ENCODE measurements at places on chromosomes 3 and 15. TPM values are rescaled to one million over a fixed set of nuclear protein-coding genes. Genes with fewer than 3 reads are reported as not detected.

Gene USF3
- 27.1 TPM for total RNA-seq

GRCh38 chr3:182793663-182794454 is 555 bp downstream of the ATP11B start:
- H3K36me3 ChIP-seq = peaks cover 5% of the 10 kb centered on the region
- no peaks in the 10 kb centered on the region for H3K27me3 ChIP-seq
- peak overlapping the region; percentile 92 for H3K4me3 ChIP-seq
- peaks cover 15% of the 10 kb centered on the region for H3K4me1 ChIP-seq
- H3K27ac ChIP-seq = peak overlapping the region; percentile 94

GRCh38 chr3:53200501-53201498 is 39.8 kb downstream of the PRKCD start:
- H3K36me3 ChIP-seq = no peaks in the 10 kb centered on the region
- no peak for DNase-seq
- H3K27me3 ChIP-seq = no peaks in the 10 kb centered on the region
- H3K4me3 ChIP-seq = no peak overlapping the region
- no peak overlapping the region for H3K27ac ChIP-seq

- peak overlapping the region; percentile 92 for H3K27ac ChIP-seq
- no peaks in the 10 kb centered on the region for H3K27me3 ChIP-seq
- H3K36me3 ChIP-seq = peaks cover 6% of the 10 kb centered on the region
- DNase-seq = no peak
Measured at GRCh38 chr15:88467935-88468528, 524 bp downstream of the MRPS11 start.

Gene RETNLB
- total RNA-seq = not detected

GRCh38 chr15:67091071-67091979 is 25.9 kb downstream of the SMAD3 start:
- no peaks in the 10 kb centered on the region for H3K27me3 ChIP-seq
- DNase-seq = peak; percentile 70
- no peak overlapping the region for H3K4me3 ChIP-seq
- H3K4me1 ChIP-seq = peaks cover 15% of the 10 kb centered on the region

DNA sequence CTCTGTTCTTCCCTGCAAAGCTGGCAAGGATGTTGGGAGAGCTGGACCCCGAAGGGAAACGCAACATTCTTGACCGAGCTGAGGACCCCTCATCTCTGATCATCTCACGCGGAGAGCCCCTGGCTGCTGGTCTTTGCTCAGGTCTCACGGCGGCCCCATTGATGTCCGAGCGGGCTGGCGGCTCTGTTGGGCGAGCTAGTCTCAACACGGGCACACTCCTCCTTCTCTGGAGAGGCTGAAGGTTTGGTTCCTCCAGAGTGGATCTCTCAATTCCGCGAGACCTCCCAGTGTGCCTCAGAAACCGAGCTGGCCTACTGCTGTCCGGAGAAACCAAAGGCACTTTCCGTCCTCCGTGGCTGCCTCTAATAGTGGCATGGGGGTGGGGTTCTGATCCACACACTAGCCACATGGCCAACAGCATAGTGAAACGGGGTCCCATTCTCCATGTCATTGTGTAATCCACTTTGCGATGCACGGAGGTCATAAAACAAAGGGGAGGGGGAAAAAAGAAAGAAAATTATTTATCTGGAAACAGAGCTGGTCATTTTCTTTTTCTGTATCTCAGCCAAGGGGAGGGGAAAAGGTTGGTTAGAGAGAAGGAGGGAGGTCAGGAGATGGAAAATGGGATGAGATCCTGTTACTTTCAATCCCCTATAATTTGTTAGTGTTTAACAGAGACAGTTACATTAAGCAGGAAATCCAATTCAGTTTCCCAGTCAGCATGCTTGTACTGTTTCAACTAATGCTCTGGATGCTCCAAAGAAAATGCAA is 1.3 kb downstream of the CCDC80 start:
- H3K27ac ChIP-seq = no peak overlapping the region
- H3K4me3 ChIP-seq = no peak overlapping the region
- peaks cover 2% of the 10 kb centered on the region for H3K4me1 ChIP-seq
- no peak for DNase-seq

Gene EXD1
- total RNA-seq = not detected

- no peaks in the 10 kb centered on the region for H3K36me3 ChIP-seq
- H3K27ac ChIP-seq = no peak overlapping the region
- H3K27me3 ChIP-seq = peaks cover 4% of the 10 kb centered on the region
- DNase-seq = peak; percentile 37
- H3K4me3 ChIP-seq = peak overlapping the region; percentile 95
Measured at GRCh38 chr15:63048776-63049665, 6.5 kb downstream of the TPM1 start.

DNA sequence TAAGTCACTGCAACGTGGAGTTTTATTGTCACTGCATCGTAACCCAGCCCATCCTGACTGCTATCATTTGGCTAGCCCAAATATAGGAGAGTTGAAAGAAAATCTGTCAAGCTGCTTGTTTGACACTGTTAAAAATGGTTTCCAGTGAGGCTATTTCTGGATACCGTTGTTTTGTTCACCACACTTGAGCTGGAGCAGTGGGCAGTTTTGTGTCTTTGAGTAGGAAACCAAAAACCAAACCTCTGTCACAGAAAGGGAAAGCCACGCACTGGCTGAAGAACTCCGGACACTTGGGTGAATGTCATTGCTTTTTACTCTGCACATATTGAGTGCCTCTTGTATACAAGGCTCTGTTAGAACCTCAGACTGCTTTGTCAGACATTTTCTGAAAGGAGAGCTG is 446.4 kb upstream of the CFAP20DC start:
- H3K27ac ChIP-seq = no peak overlapping the region
- no peaks in the 10 kb centered on the region for H3K4me1 ChIP-seq
- no peak overlapping the region for H3K4me3 ChIP-seq
- DNase-seq = no peak

Gene C3orf20
- total RNA-seq = 0.82 TPM

GRCh38 chr3:46380471-46381221 is 9.9 kb downstream of the CCR5 start:
- no peak for DNase-seq
- H3K36me3 ChIP-seq = no peaks in the 10 kb centered on the region
- peaks cover 24% of the 10 kb centered on the region for H3K4me1 ChIP-seq
- H3K4me3 ChIP-seq = no peak overlapping the region
- H3K27ac ChIP-seq = peak overlapping the region; percentile 37

DNA sequence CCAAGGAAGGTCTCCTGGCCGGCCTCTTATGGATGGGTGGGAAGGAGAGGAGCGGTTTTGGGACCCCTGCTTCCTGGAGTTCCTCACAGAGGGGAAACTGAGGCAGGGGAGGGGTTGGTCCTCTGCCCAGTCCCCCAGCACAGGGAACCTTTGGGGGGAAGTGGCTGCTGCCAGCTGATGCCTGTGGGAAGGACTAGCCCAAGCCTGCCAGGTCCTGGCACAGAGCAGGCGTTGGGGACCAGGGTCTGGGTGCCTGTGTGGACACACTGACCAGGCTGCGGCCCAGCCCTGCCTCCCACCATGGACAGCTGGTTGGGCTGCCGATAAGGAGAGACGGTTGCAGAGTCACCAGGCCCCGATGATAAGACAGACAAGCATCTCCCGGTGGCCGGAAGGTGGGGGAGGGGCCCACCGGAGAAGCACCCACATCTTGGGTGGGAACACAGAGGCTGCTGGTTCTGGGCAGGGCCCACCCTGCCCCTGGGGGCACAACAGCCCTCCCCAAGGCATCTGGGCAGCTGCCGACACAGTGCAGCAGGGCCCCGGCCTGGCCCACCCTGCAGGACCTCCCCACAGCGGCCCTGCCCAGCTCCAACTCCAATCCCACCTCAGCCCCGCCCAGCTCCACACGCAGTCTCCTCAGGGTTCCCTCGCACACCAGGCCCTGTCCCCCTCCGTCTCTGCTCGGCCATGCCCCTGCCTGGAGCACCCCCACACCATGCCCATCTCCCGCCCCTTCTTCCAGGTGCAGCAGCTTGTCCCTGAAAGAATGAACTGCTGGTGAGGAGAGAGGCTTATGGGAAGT is 50.7 kb downstream of the DNAJB8 start:
- H3K36me3 ChIP-seq = no peaks in the 10 kb centered on the region
- no peak overlapping the region for H3K4me3 ChIP-seq
- H3K27me3 ChIP-seq = no peaks in the 10 kb centered on the region

DNA sequence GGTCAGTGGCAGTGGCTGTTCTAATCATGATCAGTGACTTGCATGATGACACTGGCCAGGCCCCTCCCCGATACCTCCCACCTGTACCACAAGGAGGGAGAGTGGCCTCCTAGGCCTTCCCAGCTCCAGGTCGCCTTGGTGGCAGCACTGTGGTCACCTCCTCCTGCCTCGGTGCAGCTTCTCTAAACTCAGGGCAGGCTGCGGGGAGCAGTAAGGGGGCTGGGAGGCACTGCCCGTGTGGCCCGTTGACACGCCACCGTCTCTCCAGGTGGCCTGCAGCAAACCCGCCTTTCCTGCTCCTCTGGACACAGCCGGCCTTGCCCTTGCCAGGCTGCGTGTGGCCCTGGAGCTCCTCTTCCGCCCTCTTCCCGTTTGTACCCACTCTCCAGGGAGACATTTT is 184.1 kb downstream of the XXYLT1 start:
- H3K36me3 ChIP-seq = peaks cover 5% of the 10 kb centered on the region
- no peak overlapping the region for H3K27ac ChIP-seq
- no peak overlapping the region for H3K4me3 ChIP-seq
- no peak for DNase-seq

DNA sequence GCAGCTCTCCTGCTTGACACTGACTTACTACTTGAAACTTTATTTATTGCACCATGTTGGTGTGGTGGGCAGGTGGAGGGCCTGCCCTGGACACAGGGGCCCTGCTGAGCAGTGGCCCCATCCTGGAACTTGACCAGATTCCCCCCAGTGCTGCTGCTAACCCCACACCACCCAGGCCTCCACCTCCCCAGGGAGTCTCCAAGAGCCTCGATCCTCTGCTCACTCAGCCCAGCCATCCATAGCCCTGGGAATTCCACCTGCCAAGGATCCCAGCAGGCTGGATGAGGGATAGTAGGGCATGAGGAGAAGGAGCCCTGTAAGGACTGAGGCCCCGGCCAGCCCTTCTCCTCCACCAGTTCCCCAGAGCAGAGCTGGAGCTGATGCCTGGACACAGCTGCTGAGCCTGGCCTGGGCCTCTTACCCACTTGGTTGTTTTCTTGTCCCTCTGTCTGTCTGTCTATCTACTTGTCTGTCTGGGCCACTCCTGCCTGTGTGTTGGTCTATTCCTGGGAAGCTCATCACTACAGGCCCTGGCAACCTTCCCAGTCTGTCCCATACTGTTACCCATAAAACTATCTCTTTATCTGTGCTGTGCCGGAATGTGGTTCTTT is 2.8 kb downstream of the CHAC1 start:
- no peaks in the 10 kb centered on the region for H3K36me3 ChIP-seq
- no peak overlapping the region for H3K4me3 ChIP-seq
- H3K27me3 ChIP-seq = peaks cover 22% of the 10 kb centered on the region
- DNase-seq = no peak

Gene RBM5
- 354 TPM for total RNA-seq

DNA sequence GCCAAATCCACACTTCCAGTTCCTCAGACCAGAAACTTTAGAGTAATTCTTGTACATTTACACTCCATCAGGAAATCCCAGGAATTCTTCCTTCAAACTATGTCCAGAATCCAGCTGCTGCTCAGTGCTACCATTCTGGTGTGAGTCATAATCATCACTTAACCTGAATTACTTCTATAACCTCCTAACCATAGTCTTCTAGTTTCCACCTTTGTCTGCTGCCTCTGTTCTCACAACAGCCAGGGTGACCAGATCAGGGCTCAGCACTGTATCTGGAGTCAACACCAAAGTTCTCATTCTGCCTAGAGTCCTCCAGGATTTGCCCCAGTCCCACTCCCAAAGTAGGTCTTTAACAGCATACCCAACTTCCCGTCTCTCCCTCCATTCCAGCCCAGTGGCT is 3.4 kb downstream of the CLDND1 start:
- H3K27me3 ChIP-seq = no peaks in the 10 kb centered on the region
- H3K4me3 ChIP-seq = no peak overlapping the region
- peaks cover 16% of the 10 kb centered on the region for H3K4me1 ChIP-seq

DNA sequence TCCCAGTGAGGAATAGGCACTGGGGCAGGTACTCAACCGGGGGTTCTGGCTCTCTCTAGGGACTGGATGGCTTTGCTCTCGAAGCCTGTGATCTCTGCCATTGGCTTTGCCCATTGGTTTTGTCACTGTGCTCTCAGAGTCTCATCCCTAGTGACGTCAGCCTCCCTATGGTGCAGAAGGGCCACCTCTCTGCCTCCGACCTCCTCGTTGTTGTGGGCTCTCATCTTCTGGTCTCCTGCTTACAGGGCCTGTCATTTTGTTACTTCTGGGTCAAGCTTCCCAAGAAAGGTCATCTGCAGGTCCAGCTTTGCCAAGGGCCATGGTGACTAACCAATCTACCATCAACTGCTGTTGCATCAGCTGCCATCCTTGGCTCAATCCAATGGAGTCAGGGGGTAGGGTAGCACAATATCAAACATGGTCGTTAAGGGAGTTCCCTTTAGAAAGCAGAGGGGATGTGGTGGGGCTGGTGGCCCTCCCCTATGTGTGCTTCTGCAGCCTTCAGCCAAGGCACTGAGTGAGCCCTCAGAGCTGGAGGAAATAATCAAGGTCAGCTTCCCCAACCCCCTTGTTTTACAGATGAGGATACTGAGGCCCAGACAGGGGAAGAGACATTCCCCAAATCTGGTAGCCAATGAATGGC is 13.4 kb upstream of the RAD18 start:
- H3K4me3 ChIP-seq = no peak overlapping the region
- no peak overlapping the region for H3K27ac ChIP-seq
- H3K27me3 ChIP-seq = no peaks in the 10 kb centered on the region
- no peak for DNase-seq
- H3K36me3 ChIP-seq = no peaks in the 10 kb centered on the region
- H3K4me1 ChIP-seq = no peaks in the 10 kb centered on the region

Gene SMAD6
- 0.55 TPM for total RNA-seq

DNA sequence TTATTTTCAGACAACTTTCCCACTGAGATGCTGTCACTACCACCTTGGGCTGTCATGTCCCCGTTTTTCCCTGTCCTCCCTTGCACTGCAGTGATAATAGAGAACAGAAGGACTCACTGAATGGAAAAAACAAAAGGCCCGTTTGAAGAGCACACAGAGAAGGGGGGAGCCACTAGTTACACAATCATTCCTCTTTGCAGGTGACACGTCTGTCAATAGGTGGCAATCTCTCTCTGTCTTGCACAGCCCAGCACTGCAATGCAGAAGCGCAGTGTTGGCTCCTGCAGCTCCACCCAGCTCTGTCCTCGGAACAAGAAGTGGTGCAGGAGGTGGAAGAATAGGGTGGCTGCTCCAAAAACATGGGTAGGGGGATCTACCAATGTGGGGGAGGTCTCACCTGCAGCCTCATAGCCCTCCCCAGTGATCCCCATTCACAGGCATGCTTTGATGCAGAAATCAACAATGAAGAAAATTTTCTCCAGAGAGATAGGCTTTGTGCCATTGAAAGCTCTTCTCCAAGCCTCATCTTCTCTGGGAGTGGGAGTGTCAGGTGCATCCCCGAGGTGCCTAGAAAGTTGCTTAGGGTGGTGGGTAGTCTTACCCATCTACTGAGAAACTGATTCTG is 31.8 kb downstream of the FSTL1 start:
- peaks cover 13% of the 10 kb centered on the region for H3K27me3 ChIP-seq
- no peak overlapping the region for H3K27ac ChIP-seq
- peak; percentile 53 for DNase-seq
- H3K4me1 ChIP-seq = peaks cover 17% of the 10 kb centered on the region

- no peaks in the 10 kb centered on the region for H3K27me3 ChIP-seq
- peaks cover 87% of the 10 kb centered on the region for H3K4me1 ChIP-seq
- DNase-seq = no peak
- H3K27ac ChIP-seq = peak overlapping the region; percentile 64
- no peak overlapping the region for H3K4me3 ChIP-seq
Measured at GRCh38 chr3:45964139-45964538, 20.9 kb downstream of the CXCR6 start.

Gene RASGRP1
- 131 TPM for total RNA-seq

Measured in T-cell (primary cell).